Activated CD8-positive, alpha-beta T cell treated with anti-CD3 and anti-CD28 coated beads, Interleukin-2, amount 10 ng/mL, durations not matched to agents 7 days and 5 days (primary cell): ENCODE measurements at places on chromosomes 16 and 17. TPM values are rescaled to one million over a fixed set of nuclear protein-coding genes. Genes with fewer than 3 reads are reported as not detected.

GRCh38 chr17:47973541-47973940 is 2.6 kb downstream of the CDK5RAP3 start:
- no peaks in the 10 kb centered on the region for H3K27me3 ChIP-seq
- peaks cover 40% of the 10 kb centered on the region for H3K36me3 ChIP-seq
- peaks cover 27% of the 10 kb centered on the region for H3K4me1 ChIP-seq
- no peak overlapping the region for H3K4me3 ChIP-seq
- no peak overlapping the region for H3K27ac ChIP-seq

DNA sequence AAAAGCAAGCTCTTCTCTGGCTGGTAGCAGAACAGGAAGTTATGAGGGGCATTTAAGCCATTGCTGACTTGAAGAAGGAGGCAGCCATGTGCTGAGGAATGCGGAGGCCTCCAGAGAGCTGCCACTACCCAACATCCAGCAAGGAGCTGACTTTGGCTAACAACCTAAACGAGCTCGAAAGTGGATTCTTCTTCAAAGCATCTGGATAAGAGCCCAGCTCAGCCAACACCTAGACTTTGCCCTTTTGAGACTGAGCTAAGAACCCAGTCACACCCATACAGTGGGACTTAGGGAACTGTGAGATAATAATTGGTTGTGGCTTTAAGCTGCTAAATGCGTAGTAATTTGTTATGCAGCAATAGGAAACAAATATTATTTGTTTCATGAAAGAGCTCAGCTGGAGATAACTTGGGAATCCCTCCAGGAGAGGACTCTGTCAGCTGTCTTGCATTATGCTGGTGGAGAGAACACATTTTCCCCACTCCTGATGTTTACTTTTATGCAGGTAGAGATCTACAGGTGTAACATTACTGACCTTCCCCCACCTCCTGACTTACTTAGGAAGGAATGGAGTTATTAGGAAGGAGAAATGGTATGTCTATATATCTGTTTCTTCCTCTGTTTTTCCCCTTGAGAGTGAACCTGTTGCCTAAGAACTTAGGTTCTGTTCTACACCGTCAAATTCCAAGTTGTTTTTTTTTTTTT is 52.7 kb upstream of the ZNF629 start:
- H3K36me3 ChIP-seq = no peaks in the 10 kb centered on the region
- H3K27ac ChIP-seq = no peak overlapping the region
- no peak overlapping the region for H3K4me3 ChIP-seq
- no peak for DNase-seq
- H3K4me1 ChIP-seq = peaks cover 3% of the 10 kb centered on the region

DNA sequence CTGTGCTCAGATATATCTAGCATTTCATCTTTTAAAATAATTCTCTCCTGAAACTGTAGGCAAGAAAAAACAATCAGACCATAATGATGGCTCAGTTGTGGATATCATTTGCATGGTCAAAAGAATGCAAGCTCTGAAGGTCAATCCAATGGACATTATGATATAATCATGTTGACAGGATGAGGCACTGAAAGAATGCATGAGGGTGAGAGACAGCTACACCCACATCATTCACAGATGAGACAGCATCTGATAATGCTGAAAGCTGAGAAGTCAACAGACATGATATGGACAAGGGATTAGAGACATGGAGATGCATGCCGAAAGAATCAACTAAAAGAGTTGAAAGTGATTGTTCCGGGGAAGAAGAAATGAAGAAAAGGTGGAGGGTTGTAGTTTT is 346.4 kb upstream of the CDH5 start:
- no peaks in the 10 kb centered on the region for H3K36me3 ChIP-seq
- DNase-seq = no peak
- no peaks in the 10 kb centered on the region for H3K27me3 ChIP-seq
- no peaks in the 10 kb centered on the region for H3K4me1 ChIP-seq

GRCh38 chr17:44850612-44851011 is 2.9 kb downstream of the HIGD1B start:
- peak overlapping the region; percentile 29 for H3K27ac ChIP-seq
- no peaks in the 10 kb centered on the region for H3K4me1 ChIP-seq
- DNase-seq = no peak
- H3K4me3 ChIP-seq = no peak overlapping the region

DNA sequence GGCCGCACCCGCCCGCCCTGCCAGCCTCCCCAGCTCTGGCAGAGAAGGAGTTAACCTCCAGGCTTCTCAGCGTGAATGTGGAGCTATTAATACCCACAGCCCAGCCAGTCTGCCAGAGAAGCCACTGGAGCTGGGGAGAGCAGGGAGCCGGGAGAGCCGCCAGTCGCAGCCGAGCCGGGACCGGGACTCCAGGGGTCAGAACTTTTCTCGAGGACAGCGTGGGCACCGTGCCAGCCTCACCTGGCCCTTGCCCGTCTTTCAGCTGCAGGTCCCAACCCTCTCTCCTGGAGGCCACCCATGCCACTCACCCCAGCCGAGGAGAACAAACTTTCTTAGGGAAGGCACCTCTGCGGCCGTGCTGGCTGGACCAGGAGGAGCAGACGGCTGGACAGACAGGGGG is 33.8 kb upstream of the SBK1 start:
- H3K27me3 ChIP-seq = peaks cover 15% of the 10 kb centered on the region
- H3K4me3 ChIP-seq = no peak overlapping the region
- H3K4me1 ChIP-seq = peaks cover 9% of the 10 kb centered on the region
- DNase-seq = no peak
- no peaks in the 10 kb centered on the region for H3K36me3 ChIP-seq

- no peak overlapping the region for H3K27ac ChIP-seq
- no peak for DNase-seq
- H3K4me3 ChIP-seq = no peak overlapping the region
- no peaks in the 10 kb centered on the region for H3K4me1 ChIP-seq
- H3K27me3 ChIP-seq = no peaks in the 10 kb centered on the region
Observed at GRCh38 chr16:3761375-3762106, 44.2 kb upstream of the TRAP1 start.

DNA sequence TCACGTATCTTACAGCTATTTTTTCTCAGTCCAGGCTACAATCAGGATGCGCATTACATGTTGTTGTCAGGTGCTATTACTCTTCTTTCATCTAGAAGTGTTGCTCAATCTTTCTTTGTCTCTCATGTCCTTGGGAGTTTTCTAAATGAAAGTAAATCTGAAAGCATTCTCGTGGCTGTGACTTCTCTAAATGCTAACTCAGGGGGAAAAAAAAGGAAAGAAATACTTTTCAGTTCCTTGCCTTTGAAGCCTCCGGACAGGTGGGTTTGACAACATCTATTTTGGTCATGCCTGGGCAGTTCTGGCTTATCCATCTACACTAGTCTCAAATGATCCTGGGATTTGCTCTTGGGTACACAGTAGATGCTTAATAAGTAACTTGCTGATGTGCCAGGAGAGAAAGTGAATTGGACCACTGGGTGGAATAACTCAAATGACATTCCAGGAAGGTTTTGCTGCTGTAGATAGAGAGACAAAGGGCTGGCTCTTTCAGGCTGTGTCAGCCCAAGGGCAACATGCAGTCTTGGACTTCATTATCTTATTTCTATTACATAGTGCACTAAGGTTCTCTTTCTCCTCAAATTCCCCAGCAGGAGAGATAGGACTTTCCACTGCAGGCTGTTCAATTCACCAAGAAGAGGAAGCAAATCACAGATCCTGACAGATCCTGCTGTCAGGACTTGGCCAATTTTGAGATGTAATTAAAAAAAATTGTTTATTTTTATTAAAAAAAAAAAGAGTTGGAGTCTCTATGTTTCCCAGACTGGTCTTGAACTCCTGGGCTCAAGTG is 63.6 kb upstream of the NFAT5 start:
- no peaks in the 10 kb centered on the region for H3K36me3 ChIP-seq
- DNase-seq = no peak

DNA sequence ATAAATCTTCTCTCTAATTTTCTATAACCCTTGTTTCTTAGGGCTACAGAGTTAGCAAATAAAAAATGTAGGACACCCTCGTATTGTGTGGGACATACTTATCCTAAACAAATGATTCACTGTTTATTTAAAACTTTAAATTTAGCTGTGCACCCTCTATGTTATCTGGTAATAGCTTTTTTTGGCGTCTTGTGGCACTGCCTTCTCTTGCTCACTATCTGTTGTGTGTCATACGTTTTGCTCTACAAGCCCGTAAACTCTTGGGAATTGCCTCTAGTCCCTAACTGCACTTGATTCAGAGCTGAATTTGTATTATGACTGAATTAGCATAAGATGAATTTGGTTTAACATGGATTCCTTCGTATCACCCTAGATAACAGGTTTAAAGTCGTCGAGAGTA is 144.3 kb upstream of the MYOCD start:
- no peaks in the 10 kb centered on the region for H3K4me1 ChIP-seq
- no peak overlapping the region for H3K27ac ChIP-seq
- no peaks in the 10 kb centered on the region for H3K36me3 ChIP-seq
- no peak overlapping the region for H3K4me3 ChIP-seq
- H3K27me3 ChIP-seq = no peaks in the 10 kb centered on the region

The SLC13A2 gene
- total RNA-seq = not detected

The SMIM36 gene
- total RNA-seq = not detected

The C17orf75 gene
- total RNA-seq = 29.0 TPM

GRCh38 chr16:85407-85782 is 7.4 kb downstream of the MPG start:
- peaks cover 35% of the 10 kb centered on the region for H3K4me1 ChIP-seq
- H3K36me3 ChIP-seq = peaks cover 36% of the 10 kb centered on the region
- H3K27me3 ChIP-seq = no peaks in the 10 kb centered on the region
